ENCODE measurements at places on chromosomes 5 and 9. TPM values are rescaled to one million over a fixed set of nuclear protein-coding genes. Genes with fewer than 3 reads are reported as not detected.

The EXD3 gene
- 28.1 TPM for total RNA-seq

The GPR21 gene
- not detected for total RNA-seq

The PCDHB16 gene
- total RNA-seq = 1.7 TPM

The KLF9 gene
- total RNA-seq = 37.3 TPM

The SPINK4 gene
- total RNA-seq = not detected

The CMYA5 gene
- under 0.01 TPM for total RNA-seq

The OLFML2A gene
- total RNA-seq = 3.1 TPM

The HAVCR2 gene
- total RNA-seq = 9.9 TPM

The ANKRD34B gene
- not detected for total RNA-seq

The DBH gene
- under 0.01 TPM for total RNA-seq

DNA sequence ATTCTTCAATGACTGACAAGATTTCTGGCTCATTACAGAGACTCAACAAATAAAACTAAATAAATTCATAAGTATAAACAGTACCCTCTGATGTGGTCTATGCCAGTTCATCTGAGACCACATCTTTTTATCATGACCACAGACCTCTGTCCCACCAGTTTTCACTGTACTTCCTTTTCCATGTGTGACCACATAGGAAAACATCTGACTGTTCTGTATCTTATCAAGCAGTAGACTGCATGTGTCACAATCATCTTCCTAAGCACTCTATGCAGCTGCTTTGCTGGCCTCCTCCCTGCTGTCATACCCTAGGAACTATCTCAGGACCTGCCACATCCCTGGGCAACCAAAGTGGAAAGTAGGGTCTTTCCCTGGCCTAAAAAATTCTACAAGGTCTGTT is 205.0 kb upstream of the ZNF462 start:
- H3K27me3 ChIP-seq = no peaks in the 10 kb centered on the region
- DNase-seq = no peak
- no peaks in the 10 kb centered on the region for H3K4me1 ChIP-seq
- H3K4me3 ChIP-seq = no peak overlapping the region
- no peaks in the 10 kb centered on the region for H3K36me3 ChIP-seq

DNA sequence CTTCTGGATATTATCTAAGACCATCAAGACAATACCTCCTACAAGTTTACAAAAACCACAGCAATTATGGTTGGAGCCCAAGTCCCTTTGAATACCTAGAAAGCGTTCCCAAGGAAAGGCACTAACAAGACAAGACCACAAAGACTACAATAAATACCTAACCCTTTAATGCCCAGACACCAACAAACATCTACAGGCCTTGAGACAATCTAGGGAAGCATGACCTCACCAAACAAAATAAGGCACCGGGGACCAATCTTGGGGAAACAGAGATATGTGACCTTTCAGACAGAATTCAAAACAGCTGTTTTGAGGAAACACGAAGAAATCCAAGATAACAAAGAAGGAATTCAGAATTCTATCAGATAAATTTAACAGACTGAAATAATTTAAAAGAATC is 37.8 kb downstream of the OXCT1 start:
- no peaks in the 10 kb centered on the region for H3K27me3 ChIP-seq
- H3K27ac ChIP-seq = no peak overlapping the region
- H3K36me3 ChIP-seq = peaks cover 27% of the 10 kb centered on the region
- DNase-seq = no peak
- no peak overlapping the region for H3K4me3 ChIP-seq

DNA sequence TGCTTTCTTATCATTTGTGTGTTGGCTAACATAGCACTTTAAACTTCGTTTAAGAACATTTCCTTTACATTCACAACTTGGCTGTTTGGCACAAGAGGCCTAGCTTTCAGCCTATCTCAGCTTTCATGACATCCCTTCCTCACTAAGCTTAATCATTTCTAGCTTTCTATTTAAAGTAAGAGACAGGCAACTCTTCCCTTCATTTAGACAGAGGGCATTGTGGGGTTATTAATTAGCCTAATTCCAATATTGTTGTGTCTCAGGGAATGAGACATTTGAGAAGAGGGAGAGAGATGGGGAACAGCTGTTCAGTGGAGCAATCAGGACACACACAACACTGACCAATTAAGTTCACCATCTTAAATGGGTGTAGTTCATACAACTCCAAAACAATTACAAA is 51.0 kb upstream of the OR2K2 start:
- no peak overlapping the region for H3K27ac ChIP-seq
- H3K36me3 ChIP-seq = peaks cover 97% of the 10 kb centered on the region
- DNase-seq = no peak
- H3K27me3 ChIP-seq = no peaks in the 10 kb centered on the region
- H3K4me3 ChIP-seq = no peak overlapping the region
- no peaks in the 10 kb centered on the region for H3K4me1 ChIP-seq

DNA sequence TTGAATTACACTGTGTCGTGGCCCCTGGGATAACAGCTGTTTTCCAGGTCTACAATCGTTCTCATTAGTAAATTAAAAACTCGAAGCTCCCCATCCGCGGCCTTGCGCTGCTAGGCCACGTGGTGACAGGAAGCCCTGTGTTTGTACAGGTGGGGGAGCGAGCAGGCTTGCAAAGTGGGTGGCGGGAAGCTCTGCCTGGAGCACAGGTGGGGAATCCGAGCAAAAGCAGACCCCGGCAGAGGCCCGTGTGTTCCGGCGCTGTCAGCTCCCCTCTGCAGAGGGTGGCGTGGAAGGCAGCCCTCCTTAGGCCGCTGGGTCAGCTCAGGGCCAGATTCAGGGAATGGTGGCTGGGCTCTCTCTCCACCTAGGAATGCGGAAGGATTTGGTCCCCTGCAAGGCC is 59.5 kb upstream of the ERCC6L2 start:
- H3K36me3 ChIP-seq = no peaks in the 10 kb centered on the region
- no peak overlapping the region for H3K27ac ChIP-seq
- no peaks in the 10 kb centered on the region for H3K27me3 ChIP-seq

GRCh38 chr5:14902826-14903560 is 31.4 kb upstream of the ANKH start:
- no peaks in the 10 kb centered on the region for H3K36me3 ChIP-seq
- H3K27ac ChIP-seq = no peak overlapping the region
- H3K27me3 ChIP-seq = no peaks in the 10 kb centered on the region
- H3K4me1 ChIP-seq = peaks cover 17% of the 10 kb centered on the region
- DNase-seq = no peak

GRCh38 chr5:174570662-174571061 is 153.7 kb upstream of the MSX2 start:
- no peaks in the 10 kb centered on the region for H3K27me3 ChIP-seq
- no peak for DNase-seq
- H3K4me3 ChIP-seq = no peak overlapping the region
- no peak overlapping the region for H3K27ac ChIP-seq
- no peaks in the 10 kb centered on the region for H3K36me3 ChIP-seq
- H3K4me1 ChIP-seq = peaks cover 10% of the 10 kb centered on the region

DNA sequence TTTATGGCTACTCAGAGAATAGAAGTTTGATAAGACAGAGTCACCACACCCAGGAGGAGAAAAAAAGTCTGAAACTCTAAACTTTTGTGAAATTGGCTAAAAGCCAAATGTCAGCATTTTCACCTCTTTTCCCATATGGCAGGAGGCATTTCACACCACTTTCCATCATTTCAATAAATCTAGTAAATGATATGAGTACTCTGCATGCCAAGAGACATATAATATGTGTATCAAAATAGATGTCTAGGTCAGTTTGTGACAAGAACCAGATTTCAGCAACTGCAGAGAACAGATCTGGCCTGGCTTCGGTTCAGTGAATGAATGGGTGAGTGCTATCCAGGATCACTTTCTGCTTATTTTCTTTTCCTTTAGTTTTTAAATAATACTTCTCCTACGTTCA is 470.8 kb downstream of the ENC1 start:
- no peak overlapping the region for H3K4me3 ChIP-seq
- no peak for DNase-seq
- no peak overlapping the region for H3K27ac ChIP-seq
- H3K4me1 ChIP-seq = peaks cover 4% of the 10 kb centered on the region

DNA sequence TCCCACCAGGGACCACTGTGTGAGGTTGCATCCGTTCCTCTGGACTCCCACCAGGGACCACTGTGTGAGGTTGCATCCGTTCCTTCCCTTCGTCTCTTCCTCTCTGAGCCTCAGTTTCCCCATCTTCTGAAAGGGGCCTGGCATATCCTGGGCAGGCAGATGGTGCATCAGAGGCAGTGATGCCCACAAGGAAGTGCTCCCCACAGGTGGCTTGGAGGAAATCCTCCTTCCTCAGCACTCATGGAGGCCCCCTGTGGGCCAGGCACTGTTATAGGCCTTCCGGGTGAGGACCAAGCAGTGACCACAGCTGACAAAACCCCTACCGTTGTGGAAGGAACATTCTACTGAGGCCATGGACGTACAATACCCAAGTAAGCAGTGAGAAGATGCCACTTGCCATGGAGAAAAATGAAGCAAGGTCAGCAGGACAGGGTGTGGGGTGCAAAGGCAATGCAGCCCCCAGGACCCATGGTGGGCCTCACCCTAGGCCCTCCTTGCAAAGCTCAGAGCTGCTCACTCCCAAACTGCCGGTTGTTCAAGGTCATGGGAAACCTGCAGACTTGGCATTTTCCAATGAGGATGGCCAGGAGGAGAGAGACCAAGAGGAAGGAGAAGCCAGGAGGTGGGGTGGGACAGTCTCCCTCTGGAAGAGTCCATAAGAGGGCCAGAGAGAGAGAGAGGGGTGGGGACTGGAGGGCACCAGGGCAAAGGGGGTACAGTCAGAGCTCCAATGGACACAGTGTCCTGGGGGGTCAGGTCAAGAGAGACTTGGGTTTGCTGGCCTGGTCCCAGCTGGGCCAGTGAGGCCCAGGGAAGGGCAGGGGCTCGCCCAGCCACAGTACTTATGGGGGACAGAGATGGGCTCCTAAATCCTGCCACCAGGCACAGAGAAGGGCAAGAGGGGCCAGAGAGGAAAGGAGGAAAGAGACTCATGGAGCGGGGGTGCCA is 51.1 kb downstream of the C9orf50 start:
- H3K4me3 ChIP-seq = peak overlapping the region; percentile 53
- DNase-seq = peak; percentile 37
- H3K4me1 ChIP-seq = peaks cover 48% of the 10 kb centered on the region
- peaks cover 9% of the 10 kb centered on the region for H3K27me3 ChIP-seq

DNA sequence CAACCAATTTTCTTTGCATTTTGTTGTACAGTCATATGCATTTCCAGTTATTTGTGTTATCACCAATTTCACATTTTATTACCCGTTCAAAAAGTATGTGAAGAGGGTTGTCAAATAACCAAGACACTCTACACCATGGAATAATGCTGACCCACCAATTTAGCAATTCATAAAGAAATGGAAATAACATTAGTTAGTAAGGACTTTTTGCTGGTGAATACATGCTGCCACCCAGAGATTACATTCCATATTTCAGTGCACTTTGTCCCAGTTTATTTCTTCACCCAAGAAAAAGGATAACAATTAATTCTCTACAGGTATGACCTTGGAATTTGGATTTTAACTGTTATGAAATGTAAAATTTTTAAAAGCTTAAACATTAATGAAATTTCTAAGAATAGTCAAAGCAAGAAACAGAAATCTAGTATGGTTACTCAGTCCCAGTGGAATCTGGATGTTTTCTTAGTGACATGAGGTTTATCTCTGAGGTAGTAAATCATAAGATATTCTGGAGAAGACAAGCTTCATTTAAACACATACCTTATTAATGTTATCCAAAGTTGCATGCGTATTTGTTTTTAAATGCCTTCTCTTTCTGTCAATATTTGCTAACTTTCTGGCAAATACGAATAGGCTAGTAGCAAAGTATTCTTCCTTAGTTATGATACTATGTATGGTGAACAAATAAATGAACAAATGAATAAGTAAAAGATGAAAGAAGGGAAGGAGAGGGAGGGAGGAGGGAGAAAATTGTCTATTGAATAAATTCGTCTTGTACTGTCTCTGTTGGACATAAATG is 100.6 kb downstream of the CETN3 start:
- no peak overlapping the region for H3K27ac ChIP-seq
- DNase-seq = no peak
- H3K27me3 ChIP-seq = no peaks in the 10 kb centered on the region
- no peak overlapping the region for H3K4me3 ChIP-seq
- no peaks in the 10 kb centered on the region for H3K4me1 ChIP-seq

- H3K4me3 ChIP-seq = no peak overlapping the region
- H3K27me3 ChIP-seq = no peaks in the 10 kb centered on the region
- H3K36me3 ChIP-seq = peaks cover 7% of the 10 kb centered on the region
- no peak for DNase-seq
- peaks cover 8% of the 10 kb centered on the region for H3K4me1 ChIP-seq
These were observed 24.2 kb downstream of the GALNT12 start for GRCh38 chr9:98831696-98832095.

GRCh38 chr9:91451431-91452270 is 28.0 kb upstream of the NFIL3 start:
- H3K27me3 ChIP-seq = no peaks in the 10 kb centered on the region
- H3K36me3 ChIP-seq = no peaks in the 10 kb centered on the region
- no peak overlapping the region for H3K4me3 ChIP-seq
- no peak for DNase-seq
- H3K4me1 ChIP-seq = no peaks in the 10 kb centered on the region

DNA sequence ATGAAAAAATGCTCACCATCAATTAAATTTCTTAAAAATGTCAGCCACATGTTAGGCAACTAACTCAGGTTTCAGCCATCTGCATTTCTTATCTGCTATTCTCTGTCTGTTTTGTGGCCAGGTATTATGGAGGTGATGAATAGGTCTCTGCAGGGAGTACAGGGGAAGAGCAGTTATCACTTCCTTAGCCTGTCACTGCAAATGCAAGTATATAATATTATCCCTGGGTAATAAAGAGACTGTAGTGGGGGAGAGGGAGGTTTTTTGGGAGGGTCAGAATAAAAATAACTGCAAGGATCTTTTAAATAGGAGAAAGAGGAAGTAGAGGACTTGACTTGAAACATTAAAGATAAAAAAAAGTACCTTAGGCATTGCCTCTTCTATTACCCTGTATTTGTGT is 49.6 kb upstream of the PTGER4 start:
- no peak for DNase-seq
- H3K4me1 ChIP-seq = peaks cover 6% of the 10 kb centered on the region
- no peaks in the 10 kb centered on the region for H3K36me3 ChIP-seq
- no peak overlapping the region for H3K4me3 ChIP-seq

GRCh38 chr5:151924564-151925301 is at the start of gene GLRA1:
GLRA1 (minus strand) TSS chr5:151924851; CDS start chr5:151924549, 302 bp downstream.
- peak; percentile 88 for DNase-seq
- H3K4me1 ChIP-seq = no peaks in the 10 kb centered on the region
- no peak within 1 kb of the TSS for H3K4me3 ChIP-seq
- H3K27me3 ChIP-seq = peaks cover 34% of the 10 kb centered on the region

DNA sequence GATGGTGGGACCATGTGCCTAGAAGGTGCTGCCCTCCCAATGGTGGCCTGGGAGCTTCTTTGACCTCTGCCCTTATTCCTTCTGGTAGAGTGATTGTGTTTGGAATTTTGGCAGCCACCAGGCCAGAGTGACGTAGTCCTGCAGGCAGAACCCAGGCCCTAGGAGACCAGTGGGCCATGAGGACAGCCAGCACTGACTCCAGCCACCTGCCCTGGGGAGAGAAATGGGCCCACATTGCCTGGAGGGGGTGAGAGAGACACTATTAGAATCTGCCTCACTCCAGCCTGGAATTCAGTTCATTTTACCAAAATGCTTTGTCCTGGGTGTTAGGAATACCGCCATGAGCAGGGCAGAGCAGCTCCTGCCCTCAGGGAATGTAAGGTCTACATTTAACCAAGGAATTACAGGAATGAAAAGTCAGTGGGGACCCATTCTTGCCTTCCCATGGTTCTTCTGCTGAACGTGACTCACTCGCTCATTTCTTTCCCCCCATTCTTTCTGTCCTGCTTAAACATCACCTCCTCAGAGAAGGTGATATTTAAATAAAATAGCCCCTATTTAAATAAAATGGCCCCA is 5.5 kb upstream of the COL27A1 start:
- peaks cover 15% of the 10 kb centered on the region for H3K4me1 ChIP-seq
- no peaks in the 10 kb centered on the region for H3K36me3 ChIP-seq
- no peak for DNase-seq
- H3K4me3 ChIP-seq = no peak overlapping the region
